ENCODE measurements at places on chromosomes 1 and 21. TPM values are rescaled to one million over a fixed set of nuclear protein-coding genes. Genes with fewer than 3 reads are reported as not detected.

Gene CIART
- 8.0 TPM for total RNA-seq

Gene VTCN1
- 43.7 TPM for total RNA-seq

GRCh38 chr1:5481889-5482288 is 510.3 kb downstream of the NPHP4 start:
- no peak for DNase-seq

Gene HFM1
- 4.4 TPM for total RNA-seq

DNA sequence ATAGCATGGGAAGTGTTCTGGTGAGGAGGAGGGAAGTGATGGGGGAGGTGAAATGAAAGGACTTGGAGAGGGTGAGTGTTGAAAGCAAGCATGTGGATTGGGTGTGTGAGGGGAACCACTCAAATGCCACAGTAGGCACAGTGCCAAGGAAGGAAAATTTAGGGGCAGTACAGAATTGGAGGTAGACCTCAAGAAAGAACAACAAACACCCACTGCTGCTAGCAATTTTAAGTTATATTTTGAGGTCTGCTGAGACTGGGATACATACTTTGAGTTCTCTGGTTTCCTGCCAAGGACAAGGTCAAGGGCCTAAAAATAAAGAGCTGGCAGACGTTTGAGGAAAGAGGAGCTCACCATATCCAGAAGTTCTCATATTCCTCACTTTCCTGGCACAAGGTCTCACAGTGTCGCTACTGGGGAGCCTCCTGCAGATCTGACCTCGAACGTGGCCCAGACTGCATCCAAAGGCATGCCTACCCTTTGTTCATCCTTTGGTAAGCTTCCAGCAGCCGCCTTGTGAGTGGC is 104.0 kb downstream of the BRINP2 start:
- peak; percentile 46 for DNase-seq

- no peak for DNase-seq
Observed at GRCh38 chr1:48073798-48074530, 76.8 kb upstream of the TRABD2B start.

Gene CLCA4
- 0.86 TPM for total RNA-seq

DNA sequence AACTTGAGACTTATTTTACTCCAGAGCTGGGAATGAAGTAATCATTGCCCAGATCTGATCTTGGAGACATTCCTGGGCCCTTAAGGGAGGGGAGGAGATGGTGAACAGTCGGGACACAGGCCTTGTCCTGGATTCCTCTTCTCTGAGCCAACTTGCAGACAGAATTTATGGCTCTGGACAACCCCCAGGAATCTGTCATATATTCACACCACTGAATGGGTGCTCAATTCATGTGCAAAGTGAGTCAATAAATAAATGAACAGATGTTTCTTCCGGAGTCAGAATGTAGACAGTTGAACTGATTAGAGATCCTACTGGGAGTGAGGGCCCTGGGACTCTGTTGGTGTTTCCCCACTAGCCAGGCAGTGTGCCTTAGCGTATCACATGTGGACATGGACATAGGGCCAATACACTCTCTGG is 2.6 kb downstream of the TUFT1 start:
- no peak for DNase-seq

Gene FAM43B
- 0.52 TPM for total RNA-seq

- peak; percentile 69 for DNase-seq
Observed at GRCh38 chr1:58785442-58786058, 1.7 kb upstream of the JUN start.

Gene BARHL2
- not detected for total RNA-seq

- no peak for DNase-seq
Observed at GRCh38 chr1:182563095-182563494, 26.0 kb downstream of the RNASEL start.

GRCh38 chr1:189315035-189315901 is 1162.4 kb downstream of the BRINP3 start:
- DNase-seq, result no peak

DNA sequence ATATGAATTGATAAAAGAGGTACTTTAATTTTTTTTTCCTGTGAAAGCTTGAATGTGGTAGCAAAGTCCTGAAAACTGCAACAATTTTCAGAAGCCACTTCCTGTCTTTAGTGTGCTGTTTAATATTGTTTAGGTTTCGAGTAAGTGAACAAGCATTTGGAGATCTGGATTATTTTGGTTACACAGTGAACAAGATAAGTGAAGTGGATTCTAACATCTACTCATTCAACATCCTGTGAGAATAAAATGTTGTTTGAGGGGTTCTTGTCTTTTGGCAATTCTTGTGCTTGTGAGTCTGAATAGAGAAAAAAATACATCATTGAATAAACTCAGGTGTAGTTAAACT is 35.2 kb upstream of the PLA2G4A start:
- DNase-seq, result no peak
